ENCODE measurements at places on chromosomes 1 and 21.

- DNase-seq, result peak; percentile 21
Measured at GRCh38 chr1:147892731-147893214, 9.8 kb upstream of the GJA8 start.

GRCh38 chr1:43622471-43622870, 27.5 kb upstream of the KDM4A start:
- no peak for DNase-seq

DNA sequence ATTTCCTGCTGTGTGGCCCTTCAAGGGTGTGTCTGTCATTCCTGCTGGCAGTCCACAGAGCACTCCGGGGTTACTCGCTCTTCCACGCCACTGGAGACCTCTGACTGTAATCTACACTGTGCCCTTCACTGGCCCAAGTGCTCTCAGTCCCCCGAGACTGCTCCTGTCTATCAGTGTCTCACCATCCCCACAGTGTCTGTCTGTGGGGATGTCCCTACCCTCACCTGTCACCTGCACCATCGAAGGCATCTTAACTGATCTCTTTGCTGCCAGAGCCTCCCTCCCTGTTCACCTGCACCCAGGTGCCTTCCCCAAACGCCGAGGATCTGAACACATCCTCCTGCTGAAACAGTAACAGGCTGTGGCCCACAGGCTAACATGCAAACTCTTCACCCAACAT, 136.7 kb downstream of the MATN1 start:
- no peak for DNase-seq

- DNase-seq, result peak; percentile 50
Measured at GRCh38 chr21:42381347-42381984, 14.4 kb downstream of the TMPRSS3 start.

DNA sequence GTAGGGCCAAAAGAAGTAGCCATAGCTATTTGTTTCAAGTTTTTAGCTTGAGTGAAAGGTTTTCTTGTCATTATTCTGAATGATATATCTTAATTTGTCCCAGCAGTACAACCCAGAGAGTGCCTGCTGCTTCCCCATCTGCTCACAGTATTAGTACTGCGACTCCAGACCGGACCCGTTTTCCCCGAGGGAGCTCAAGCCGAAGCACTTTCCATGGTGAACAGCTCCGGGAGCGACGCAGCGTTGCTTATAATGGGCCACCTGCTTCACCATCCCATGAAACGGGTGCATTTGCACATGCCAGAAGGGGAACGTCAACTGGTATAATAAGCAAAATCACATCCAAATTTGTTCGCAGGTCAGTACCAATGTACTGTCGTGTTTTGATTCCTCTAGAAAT, 37.2 kb upstream of the C1orf115 start:
- no peak for DNase-seq

- no peak for DNase-seq
Measured at GRCh38 chr1:233721004-233721595, 107.2 kb downstream of the KCNK1 start.

GRCh38 chr1:81833722-81834121, 33.0 kb downstream of the ADGRL2 start:
- no peak for DNase-seq

- DNase-seq, result no peak
Measured at GRCh38 chr1:21331752-21332478, 41.7 kb upstream of the ECE1 start.

DNA sequence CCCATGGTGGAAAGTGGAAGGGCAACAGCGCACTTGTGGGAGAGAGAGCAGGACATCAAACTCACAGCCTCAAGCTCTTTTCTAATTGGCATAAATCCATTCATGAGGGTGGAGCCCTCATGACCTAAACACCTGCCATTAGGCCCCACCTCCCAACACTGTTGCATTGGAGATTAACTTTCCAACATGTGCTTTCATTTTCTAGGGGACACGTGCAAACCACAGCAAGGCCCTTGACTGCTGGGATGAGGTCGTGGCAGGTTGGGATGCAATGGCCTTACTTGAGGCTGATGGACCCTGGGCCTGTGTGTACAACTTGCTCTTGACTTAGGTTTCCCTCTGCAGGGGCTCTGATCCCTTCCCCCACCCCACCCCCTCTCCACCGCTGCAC, 35.9 kb upstream of the NEK2 start:
- no peak for DNase-seq

GRCh38 chr1:231232870-231233734, 7.9 kb upstream of the GNPAT start:
- no peak for DNase-seq

DNA sequence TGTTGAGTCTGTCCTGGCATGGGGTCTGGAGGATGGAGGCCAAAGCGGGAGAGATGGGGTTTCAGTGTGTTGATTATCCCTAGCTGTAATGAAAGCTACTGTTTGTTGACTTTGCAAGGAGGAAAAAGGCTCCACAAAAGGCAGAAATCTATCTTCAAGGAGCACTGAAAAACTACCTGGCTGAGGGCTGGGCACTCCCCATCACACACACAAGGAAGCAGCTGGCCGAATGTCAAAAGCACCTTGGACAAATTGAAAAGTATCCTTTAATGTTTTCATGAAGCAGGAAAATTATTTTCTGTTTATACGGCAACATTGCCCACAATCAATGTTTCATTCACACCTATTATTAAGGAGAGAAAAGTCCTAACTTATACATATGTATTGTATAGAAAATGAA, 27.8 kb upstream of the PWP2 start:
- no peak for DNase-seq

DNA sequence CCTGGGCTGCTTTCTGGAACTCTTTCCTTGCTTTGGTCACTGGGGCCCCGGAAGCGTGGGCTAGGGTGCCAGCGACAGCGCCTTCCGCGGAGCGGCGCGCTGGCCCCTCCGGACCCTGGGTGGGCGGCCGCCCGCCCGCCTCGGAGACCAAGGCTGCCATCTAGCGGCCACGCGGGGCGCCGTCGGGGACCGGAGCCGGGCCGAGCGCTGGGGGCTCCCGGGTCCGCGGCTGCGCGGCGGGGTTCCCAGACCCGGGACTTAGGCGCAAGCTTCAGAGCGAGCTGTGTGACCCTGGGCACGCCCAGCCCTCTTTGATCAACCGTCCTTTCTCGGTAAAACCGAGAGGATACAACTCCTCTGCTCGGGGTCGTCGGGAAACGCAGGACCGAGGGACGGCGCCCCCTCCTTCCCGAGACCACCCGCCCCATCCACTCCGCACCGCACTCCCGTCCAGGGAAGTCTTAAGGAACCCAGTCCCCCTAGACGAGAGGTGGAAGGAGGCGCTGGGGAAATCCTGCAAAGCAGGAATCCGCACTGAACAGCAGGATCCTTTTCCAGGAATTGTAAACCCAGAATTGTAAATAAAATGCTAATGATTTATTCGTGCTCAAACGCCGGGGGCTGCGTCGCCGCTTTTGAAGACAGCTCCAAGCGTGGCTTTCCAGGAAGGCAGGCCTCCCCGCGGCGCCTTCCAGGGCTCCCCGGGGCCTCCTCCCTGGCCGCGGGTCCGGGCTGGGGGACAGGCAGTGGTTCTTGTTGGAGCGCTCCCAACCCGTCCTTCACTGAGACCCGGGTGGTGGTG, 41.2 kb downstream of the RRAGC start:
- peak; percentile 86 for DNase-seq

DNA sequence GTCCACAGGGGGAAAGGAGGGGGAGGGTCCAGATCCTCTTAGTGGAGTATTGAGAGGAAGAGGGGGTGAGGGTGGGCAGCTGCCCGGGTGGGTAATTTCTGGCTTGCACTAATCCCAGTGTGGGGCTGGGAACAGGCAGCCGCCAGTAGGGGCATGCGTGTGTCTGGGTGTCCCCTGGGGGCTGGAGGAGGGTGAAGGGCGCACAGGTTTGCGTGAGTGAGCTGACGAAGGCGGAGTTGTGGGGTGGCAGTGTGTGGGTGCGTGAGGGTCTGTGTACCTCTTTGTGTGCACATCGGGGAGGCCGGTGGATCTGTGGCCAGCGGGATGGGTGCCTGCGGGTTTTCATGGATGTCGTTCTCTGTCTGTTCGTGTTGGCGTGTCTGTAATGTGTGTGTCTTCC, 97.3 kb downstream of the PAX7 start:
- DNase-seq, result no peak

- DNase-seq, result no peak
Measured at GRCh38 chr1:155513300-155513916, 49.2 kb downstream of the ASH1L start.

GRCh38 chr1:68140536-68140935, 90.1 kb upstream of the DIRAS3 start:
- DNase-seq, result no peak

DNA sequence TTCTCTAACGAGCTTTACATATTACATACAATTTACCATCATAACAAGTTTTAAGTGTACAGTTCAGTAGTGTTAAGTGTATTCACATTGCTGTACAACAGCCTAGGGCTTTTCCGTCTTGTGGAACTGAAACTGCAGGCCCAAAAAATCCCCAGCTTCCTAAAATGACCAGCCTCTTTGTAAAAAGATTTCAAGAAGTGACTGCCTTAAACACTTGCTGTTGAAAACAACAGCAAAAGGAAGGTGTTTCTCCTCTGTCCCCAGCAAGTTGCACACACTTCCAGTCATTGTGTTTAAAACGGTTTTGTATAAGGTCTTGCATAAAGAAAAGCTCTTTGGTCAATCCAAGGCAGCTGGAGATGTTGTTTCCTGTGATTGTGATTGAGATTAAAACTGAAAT, 16.0 kb upstream of the GBP1 start:
- no peak for DNase-seq

DNA sequence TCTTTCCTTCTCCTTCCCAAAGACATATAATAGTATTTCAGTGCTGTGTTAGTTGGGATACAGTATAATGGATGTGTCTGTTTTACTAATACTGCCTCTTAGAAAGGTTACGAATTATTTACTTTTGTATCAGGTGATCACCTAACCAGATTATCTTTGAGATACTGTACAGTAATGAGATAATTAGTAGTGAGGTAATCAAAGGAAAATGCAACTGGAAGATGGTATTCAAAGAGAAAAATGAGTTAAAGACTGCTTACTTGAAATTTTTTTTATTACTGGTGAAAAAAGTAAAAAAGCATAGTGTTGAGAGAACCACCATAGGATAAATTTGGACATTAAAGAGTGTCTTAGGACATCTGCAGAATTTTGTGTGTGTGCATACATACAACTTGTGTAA, 10.9 kb downstream of the SMG7 start:
- DNase-seq, result no peak

DNA sequence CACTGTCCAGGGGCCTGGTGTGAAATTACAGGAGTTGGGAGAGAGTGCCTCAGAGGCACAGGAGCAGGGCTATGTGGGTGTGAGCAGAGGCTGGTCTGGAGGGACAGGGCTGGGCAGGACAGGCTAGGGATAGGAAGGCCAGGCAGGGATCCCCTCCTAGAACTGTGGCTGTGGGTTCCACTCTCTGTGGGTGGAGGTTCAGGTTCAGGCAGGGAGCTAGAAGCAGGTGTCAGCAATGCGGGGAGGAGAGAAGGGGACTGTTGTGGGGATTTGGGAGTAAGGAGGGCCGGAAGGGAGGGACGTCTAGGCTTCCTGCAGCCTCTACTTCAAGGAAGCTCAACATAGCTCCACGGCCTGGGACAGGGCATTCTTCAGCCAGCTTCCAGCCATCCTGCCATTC, 8.3 kb upstream of the GPR61 start:
- DNase-seq, result no peak

DNA sequence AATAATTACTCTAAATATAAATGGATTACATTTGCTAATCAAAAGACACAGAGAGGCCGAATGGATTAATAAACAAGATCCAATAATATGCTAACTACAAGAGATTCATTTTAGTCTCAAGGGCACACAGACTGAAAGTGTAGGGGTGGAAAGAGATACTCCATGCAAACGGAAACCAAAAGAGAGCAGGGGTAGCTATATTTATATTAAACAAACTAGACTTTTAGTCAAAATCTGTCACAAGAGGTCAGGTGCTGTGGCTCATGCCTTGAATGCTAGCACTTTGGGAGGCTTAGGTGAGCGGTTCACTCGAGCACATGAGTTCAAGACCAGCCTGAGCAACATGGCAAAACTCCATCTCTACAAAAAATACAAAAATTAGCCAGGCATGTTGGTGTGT, 33.6 kb upstream of the DISP1 start:
- DNase-seq, result no peak

GRCh38 chr1:85258536-85259117, 835 bp downstream of the C1orf52 start:
- DNase-seq, result no peak

- DNase-seq, result no peak
Measured at GRCh38 chr1:66758241-66758755, 6.0 kb downstream of the DYNLT5 start.

DNA sequence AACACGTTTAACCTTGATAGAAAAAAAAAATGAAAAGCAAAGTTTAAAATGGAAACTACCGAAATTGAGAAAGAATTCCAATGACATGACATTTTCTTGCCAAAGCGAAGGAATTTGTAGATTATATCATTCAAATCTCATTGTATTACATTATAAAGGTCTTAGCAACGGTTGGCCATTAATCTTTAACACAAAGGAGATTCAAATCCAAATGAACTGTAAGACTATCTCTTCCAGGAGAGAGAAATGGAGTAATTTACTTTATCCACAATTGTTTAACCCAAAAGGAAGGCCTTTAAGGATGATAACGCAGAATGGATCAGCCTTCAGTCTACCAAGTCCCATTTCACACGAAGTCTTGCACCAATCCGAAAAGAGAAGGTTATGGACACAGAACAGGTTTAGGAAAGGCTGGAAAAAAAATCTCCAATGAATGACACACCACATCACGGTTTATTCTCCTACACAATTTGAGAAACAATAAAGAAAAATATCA, 1.5 kb downstream of the ENAH start:
- DNase-seq, result no peak

GRCh38 chr1:174791863-174792262, 207.9 kb upstream of the CACYBP start:
- DNase-seq, result no peak

GRCh38 chr1:248791010-248791409, 34.7 kb downstream of the SH3BP5L start:
- no peak for DNase-seq

GRCh38 chr1:156510709-156511108, 10.1 kb upstream of the MEF2D start:
- DNase-seq, result no peak

Measured in NCI-H2107 (cell line).